ENCODE measurements at places on chromosomes 12 and 14. TPM values are rescaled to one million over a fixed set of nuclear protein-coding genes. Genes with fewer than 3 reads are reported as not detected.

DNA sequence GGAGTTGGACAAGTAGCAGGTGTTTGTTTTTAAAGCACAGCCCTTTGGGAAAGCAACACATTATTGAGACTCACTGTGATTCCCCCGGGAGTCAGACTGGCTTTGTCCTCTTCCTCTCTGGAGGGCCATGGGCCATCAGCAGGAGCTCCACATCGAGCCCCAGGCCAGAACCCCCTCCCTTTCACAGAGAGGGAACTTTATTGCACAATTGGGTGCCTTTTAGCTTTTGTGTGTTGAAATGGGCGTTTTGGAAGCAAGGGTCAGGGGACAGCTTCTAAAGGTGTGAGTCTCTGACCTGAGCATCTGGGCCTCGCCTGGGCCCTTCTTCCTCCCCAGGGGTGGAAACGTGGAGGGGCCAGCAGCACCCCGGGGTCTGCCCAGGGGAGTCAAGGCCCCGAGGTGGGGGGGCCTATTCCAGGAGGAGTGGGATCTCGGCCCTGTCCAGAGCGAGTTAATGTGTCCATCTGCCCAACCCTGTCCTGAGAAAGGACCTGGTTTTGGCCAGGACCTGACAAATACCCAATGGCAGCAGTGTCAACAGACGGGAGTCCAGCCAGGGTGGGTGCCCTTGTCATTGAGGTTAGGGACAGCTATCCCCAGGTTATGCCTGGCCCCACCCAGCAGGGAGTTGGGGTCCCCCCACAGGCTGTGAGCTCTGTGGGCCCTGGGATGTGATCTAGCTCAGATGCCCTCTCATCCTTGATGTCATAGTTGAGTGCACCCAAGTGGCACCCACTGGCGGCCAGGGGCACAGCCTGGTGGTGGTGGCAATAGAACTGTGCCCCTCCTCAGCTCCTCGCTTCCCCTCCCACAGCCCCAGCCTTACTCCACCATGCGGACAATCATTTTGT is 37.1 kb downstream of the SLC8B1 start:
- H3K27ac ChIP-seq = peak overlapping the region; percentile 85
- no peaks in the 10 kb centered on the region for H3K27me3 ChIP-seq
- H3K4me1 ChIP-seq = peaks cover 32% of the 10 kb centered on the region
- H3K4me3 ChIP-seq = no peak overlapping the region

DNA sequence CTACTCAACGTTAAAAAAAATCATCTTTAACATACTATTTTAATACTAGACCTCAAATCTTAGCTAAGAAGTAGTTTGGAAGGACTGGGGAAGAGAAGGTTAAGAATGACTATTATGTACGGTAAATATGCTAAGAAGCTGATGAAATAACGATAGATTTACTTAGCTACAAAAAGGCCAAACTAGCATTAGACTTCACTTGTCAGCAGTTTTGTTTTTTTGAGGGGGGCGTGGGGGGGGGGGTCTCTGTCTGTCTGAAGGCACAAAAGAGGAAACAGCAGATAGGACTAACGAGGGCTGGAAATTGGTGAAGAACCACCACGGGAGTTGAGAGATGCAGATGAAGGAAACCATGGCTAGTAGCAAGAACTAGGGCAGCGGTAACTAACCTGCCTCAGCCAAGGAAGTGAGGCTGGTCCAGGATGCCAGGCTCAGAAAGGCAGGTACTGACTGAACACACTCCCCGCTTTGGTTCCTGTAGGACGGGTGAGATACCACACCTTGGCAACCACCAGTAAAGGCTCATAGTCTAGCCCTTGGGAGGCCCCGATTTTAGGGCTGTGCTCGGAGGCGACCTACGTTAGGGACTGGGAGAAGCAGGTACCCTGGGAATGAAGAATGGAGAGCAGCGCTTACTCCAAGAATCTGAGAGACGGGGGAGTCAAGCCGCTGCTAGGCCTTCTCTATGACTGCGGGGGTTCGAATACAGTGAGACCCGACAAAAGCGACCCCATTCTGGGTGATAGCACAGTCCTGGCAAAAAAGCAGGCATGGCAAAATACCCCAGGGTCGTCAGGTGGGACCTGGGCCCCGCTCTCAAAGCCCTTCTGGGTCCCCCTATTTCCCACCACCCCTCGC is 675 bp downstream of the NEDD8 start:
- H3K27ac ChIP-seq = peak overlapping the region; percentile 91
- peak overlapping the region; percentile 56 for H3K4me3 ChIP-seq
- DNase-seq = no peak
- no peaks in the 10 kb centered on the region for H3K27me3 ChIP-seq
- H3K4me1 ChIP-seq = peaks cover 18% of the 10 kb centered on the region

Gene IL25
- total RNA-seq = not detected

GRCh38 chr12:4322726-4323125 is 1.7 kb downstream of the TIGAR start:
- no peak overlapping the region for H3K27ac ChIP-seq
- no peak overlapping the region for H3K4me3 ChIP-seq
- no peaks in the 10 kb centered on the region for H3K27me3 ChIP-seq
- no peak for DNase-seq
- H3K4me1 ChIP-seq = peaks cover 7% of the 10 kb centered on the region

- H3K27ac ChIP-seq = no peak overlapping the region
- peaks cover 6% of the 10 kb centered on the region for H3K4me1 ChIP-seq
Measured at GRCh38 chr12:54605138-54605970, 16.9 kb upstream of the PPP1R1A start.

DNA sequence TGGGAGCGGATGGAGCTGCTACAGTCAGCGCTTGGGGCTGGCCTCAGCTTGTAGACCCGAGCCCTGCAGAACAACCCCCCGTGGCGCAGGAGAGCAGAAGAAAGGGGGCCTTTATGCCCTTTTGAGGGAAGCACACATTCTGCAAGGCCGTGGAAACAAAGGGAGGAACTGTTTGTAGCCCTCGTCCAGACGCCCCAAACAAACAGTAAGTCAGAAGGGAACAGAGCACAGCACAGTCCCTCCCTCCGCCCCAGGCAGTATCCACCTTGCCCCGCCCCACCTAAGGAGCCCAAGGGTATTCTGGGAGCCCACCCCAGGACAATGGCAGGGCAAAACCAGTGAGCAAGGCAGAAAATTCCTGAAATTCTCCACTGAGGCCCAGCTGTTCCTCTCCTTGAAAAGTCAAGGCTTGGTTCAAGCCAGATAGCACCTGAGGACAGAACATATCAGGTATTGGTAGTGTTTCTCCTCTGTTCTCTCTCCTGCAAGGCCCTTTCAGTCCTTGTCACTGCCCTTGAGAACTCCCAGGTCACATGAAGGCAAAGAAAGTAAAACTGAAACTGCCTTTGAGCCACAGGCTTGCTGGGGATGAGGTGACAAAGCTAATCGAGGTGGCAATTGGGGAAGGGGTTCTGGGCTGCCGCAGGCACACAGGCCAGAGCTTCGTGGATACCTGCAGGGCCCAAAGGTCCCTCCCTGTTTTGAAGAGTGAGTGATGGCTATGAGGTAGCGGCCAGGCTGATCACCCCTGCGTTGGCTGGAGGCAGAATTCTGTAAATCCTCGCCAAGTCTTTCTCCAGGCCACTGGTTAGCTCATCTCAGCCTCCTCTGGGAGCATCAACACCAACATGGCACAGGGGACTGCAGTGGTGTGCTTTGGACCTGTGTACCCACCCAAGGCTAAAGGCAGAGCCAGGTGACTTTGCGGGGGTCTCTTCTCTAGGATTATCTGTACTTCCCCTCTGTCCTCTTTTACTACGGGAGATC is 499 bp downstream of the DGLUCY start:
- peak overlapping the region; percentile 96 for H3K27ac ChIP-seq
- peak; percentile 75 for DNase-seq
- H3K36me3 ChIP-seq = no peaks in the 10 kb centered on the region

GRCh38 chr14:75711796-75712211 is 50.8 kb downstream of the TTLL5 start:
- peak overlapping the region; percentile 79 for H3K27ac ChIP-seq
- H3K36me3 ChIP-seq = peaks cover 3% of the 10 kb centered on the region
- peak; percentile 90 for DNase-seq
- H3K27me3 ChIP-seq = no peaks in the 10 kb centered on the region
- no peak overlapping the region for H3K4me3 ChIP-seq

GRCh38 chr12:111268738-111269572 is 99.9 kb downstream of the PHETA1 start:
- no peaks in the 10 kb centered on the region for H3K4me1 ChIP-seq
- DNase-seq = no peak
- H3K36me3 ChIP-seq = no peaks in the 10 kb centered on the region
- H3K4me3 ChIP-seq = no peak overlapping the region
- no peak overlapping the region for H3K27ac ChIP-seq
- no peaks in the 10 kb centered on the region for H3K27me3 ChIP-seq

Gene DIP2B
- 35.3 TPM for total RNA-seq

Gene CLSTN3
- total RNA-seq = 45.5 TPM

DNA sequence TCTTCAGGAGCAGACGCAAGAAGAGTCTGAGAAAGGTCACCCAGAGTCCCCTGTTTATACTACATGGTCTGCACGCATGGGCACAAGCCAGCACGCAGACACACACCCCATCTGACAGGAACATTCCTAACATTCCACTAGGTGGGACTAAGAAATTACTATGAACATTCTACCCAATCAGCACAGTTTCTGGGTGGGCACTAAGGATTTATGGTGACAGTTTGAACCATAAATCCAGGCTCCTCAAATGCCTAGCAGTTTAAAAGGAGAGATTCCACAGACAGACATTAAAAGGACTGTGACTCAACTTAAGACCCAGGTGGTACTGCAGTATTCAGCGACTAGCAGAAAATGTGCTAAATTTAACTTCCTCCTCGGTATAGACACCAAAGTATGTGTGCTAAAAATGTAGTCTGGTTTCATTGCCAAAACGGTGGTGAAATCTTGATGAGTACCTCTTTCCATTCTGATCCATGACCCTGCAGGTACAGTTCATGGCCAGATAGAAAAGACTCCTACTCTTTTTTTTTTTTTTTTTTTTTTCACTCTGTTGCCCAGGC is 16.2 kb downstream of the ABHD4 start:
- no peaks in the 10 kb centered on the region for H3K27me3 ChIP-seq
- H3K27ac ChIP-seq = peak overlapping the region; percentile 92
- peaks cover 25% of the 10 kb centered on the region for H3K36me3 ChIP-seq
- DNase-seq = peak; percentile 89
- no peak overlapping the region for H3K4me3 ChIP-seq
- peaks cover 20% of the 10 kb centered on the region for H3K4me1 ChIP-seq

DNA sequence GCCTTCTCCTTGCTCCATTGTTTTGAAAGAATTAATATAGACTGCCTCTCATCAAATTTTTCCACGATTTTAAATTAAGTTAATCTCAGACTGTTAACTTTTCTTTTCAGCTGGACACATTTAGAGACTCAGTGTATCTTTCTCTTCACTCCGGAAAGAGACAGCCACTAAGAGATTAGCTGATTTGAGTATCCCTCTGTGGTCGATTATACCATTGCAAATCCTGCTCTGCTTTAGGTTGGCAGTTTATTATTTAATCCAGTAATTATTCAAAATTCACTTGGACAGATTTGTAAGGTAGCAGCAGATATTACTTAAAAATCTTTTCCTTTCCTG is 588 bp upstream of the TWF1 start:
- peaks cover 6% of the 10 kb centered on the region for H3K4me1 ChIP-seq
- H3K27me3 ChIP-seq = no peaks in the 10 kb centered on the region
- no peak for DNase-seq
- peak overlapping the region; percentile 99 for H3K4me3 ChIP-seq

DNA sequence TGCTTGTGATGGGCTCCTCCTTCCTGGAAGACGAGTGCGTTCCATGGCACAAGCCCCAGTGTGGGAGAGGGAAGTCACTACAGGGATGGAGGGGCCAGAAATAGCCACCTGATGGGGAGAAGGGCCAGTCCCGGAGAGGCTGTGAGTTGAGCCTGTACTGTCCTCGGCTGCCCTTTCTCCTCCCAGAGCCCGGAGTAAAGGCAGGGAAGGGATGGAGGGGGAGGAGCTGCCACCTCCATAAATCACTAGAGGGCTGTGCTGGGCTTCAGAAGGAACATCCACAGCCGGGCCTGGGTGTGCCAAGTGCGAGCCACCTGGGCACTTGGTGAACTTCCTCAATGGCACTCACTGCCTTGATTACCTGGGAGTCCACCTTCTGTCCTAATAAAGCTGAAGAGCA is 110.1 kb downstream of the RBM19 start:
- DNase-seq = no peak
- no peak overlapping the region for H3K27ac ChIP-seq
- no peaks in the 10 kb centered on the region for H3K27me3 ChIP-seq
- no peaks in the 10 kb centered on the region for H3K4me1 ChIP-seq

Gene DPPA3
- total RNA-seq = not detected

DNA sequence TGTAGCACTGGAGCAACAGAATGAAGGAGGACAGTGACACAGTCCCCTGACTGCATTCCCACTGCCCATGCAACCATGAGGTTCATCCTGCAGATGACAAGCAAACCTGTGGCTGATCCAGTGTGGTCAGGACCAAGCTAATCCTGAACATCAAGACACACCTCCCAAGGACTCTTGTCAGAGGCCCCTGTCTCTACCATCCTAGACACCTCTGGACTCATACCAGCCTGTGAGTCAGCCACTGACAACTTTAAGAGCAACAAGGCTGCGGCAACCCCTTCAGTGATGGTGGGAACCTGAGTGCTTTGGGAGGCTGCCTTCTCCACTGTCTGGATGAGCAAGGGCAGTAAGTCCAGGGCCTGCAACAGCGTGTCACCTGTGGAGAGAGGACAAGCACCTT is 24.6 kb downstream of the GCN1 start:
- H3K36me3 ChIP-seq = peaks cover 54% of the 10 kb centered on the region
- H3K27ac ChIP-seq = no peak overlapping the region
- no peak overlapping the region for H3K4me3 ChIP-seq
- H3K4me1 ChIP-seq = peaks cover 3% of the 10 kb centered on the region

GRCh38 chr14:92622311-92622710 is 108.7 kb downstream of the RIN3 start:
- H3K27ac ChIP-seq = no peak overlapping the region
- DNase-seq = no peak
- H3K36me3 ChIP-seq = no peaks in the 10 kb centered on the region
- H3K27me3 ChIP-seq = no peaks in the 10 kb centered on the region

- no peaks in the 10 kb centered on the region for H3K27me3 ChIP-seq
- peaks cover 3% of the 10 kb centered on the region for H3K4me1 ChIP-seq
- no peak overlapping the region for H3K27ac ChIP-seq
- no peak for DNase-seq
- no peaks in the 10 kb centered on the region for H3K36me3 ChIP-seq
Measured at GRCh38 chr12:42135259-42135814, 9.3 kb downstream of the GXYLT1 start.

- DNase-seq = no peak
- H3K4me3 ChIP-seq = no peak overlapping the region
- no peaks in the 10 kb centered on the region for H3K36me3 ChIP-seq
- H3K4me1 ChIP-seq = no peaks in the 10 kb centered on the region
- no peak overlapping the region for H3K27ac ChIP-seq
Measured at GRCh38 chr12:5377997-5378592, 53.8 kb upstream of the NTF3 start.

- peaks cover 56% of the 10 kb centered on the region for H3K4me1 ChIP-seq
- H3K27me3 ChIP-seq = no peaks in the 10 kb centered on the region
- H3K36me3 ChIP-seq = no peaks in the 10 kb centered on the region
Measured at GRCh38 chr12:107026806-107027635, 40.1 kb upstream of the MTERF2 start.

DNA sequence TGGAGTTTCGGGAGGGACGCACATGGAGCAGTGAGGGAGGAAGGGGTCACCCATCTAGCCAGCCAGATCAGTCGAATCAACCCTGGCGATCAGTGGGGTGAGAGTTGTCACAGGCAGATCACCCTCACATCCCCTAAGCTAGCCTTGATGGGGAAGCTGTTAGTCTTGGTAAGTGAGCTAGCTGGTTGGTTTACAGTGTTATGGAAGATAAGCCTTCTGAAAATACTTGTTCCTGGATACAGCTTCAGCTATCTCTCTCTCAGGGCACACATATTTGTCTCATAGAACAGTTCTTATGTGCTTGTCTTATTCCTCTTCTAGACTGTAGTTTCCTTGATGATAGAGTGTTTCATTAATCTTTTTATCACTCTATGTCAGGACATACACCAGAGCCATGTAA is 26.2 kb upstream of the MANSC4 start:
- no peaks in the 10 kb centered on the region for H3K4me1 ChIP-seq
- H3K27ac ChIP-seq = no peak overlapping the region
- no peak overlapping the region for H3K4me3 ChIP-seq
- DNase-seq = no peak
- H3K27me3 ChIP-seq = no peaks in the 10 kb centered on the region

Gene GARIN6
- not detected for total RNA-seq
